Smooth muscle cell of the pulmonary artery (primary cell): ENCODE measurements at places on chromosomes 11 and 22. TPM values are rescaled to one million over a fixed set of nuclear protein-coding genes. Genes with fewer than 3 reads are reported as not detected.

The ACR gene
- total RNA-seq, result not detected in 2 replicates

The RNF215 gene
- 30.5 and 42.6 TPM in 2 replicates for total RNA-seq

The ZDHHC13 gene
- 12.6 and 14.7 TPM in 2 replicates for total RNA-seq

The TBX10 gene
- not detected in 2 replicates for total RNA-seq
